ENCODE measurements at places on chromosomes 16 and 17.

- DNase-seq = no peak
These were observed 590.7 kb upstream of the CDH5 start for GRCh38 chr16:65775829-65776228.

DNA sequence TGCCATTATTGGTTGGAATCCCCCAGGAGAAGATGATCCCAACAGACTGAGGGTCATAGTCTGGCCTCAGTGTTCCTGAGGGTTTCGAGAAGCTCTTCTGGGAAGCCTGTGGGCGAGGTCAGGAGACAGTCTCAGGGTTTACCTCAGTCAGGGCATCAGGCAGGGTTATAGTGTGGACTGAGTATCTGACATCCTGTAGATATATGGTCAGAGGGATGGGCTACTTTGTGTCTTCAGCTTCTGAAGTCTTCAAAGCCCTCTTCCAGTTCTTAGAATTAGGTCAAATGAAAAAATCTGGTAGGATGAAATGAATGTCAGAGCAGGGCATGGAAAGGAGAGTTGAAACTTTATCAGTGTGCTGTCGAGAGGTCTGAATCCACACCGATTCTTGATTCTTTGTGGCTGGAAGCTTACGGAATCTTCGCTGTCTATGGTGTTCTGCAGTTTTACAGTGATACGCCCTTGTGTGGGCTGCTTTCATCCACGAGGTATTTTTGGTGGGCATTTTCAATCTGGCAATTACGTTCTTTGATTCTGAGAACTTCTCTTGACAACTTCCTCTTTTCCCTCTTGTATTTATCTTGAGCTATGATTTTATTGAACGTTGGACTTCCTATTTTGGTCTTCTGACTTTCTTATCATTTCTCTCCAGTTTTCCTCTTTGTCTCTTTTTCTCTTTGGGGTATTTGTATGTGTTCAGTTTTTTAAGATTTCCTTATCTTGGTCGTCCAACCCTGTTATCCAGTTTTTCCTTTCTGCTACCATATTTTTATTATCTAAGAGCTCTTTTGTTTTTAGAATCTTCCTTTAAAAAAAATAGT is 30.4 kb downstream of the BPTF start:
- DNase-seq = no peak

GRCh38 chr17:27318633-27319032 is 24.7 kb downstream of the WSB1 start:
- no peak for DNase-seq

GRCh38 chr17:48513097-48513496 is 17.7 kb downstream of the HOXB1 start:
- no peak for DNase-seq
